ENCODE measurements at places on chromosomes 1 and 21.

DNA sequence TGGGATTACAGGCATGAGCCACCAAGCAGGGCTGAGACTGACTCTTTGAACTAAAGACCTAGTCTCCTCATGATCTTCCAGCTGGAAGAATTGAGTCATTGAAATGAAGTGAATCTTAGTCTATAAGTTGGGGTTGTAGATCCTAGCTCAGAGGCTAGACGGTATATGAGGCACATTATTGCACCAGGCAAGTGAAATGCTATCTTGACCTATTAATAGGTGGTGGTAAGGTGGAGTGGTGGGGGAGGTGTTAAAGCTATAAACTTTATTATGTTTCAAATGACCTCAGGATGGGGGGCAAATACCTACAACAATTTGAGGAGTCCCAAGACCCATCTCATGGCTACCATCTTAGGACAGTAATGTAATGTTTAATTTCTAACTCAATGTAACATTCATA lies 36.8 kb upstream of the SLC16A1 start:
- no peak for DNase-seq

- DNase-seq, result no peak
Measured at GRCh38 chr1:103283841-103284669, 175.7 kb upstream of the COL11A1 start.

DNA sequence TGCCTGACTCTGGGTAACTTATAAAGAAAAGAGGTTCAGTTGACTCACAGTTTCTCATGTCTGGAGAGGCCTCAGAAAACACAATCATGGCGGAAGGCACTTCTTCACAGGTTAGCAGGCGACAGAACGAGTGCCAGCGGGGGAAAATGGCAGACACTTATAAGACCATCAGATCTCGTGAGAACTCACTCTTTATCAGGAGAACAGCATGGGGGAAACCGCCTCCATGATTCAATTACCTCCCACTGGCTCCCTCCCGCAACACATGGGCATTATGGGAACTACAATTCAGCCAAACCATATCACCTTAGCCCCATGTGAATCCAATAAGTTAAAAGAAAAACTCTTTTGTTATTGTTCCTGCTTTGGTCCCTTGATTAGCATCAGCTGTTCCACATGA lies 725.2 kb downstream of the LRRIQ3 start:
- no peak for DNase-seq

DNA sequence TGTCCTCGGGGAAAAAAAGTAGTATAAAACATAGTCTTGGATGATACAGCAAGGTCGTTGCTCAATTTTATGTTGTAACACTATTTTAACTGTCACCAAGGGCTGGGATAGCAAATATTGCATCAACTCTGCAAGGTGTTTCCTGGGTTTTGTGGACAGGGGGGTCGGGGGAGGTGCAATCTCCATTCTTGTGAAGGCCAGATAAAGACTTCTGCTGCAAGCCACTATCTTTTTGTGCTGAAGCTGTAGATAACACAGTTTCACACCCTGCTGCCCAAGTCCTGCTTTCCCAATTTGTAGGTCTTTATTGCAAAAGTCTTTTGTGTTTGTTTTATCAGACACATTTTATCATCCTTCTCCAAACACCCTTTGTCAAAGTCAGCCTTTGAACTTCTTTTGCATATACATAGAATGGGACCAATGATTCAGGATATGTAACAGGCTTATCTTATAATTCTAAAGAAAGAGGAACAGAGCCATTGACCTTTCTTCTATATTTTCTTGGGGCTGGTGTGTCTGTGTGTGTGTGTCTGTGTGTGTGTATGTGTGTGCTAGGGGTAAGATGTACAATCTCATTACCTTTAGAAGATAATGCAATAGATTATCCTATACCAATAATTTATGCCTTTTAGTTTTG lies 140.6 kb downstream of the RUNX1 start:
- peak; percentile 92 for DNase-seq

DNA sequence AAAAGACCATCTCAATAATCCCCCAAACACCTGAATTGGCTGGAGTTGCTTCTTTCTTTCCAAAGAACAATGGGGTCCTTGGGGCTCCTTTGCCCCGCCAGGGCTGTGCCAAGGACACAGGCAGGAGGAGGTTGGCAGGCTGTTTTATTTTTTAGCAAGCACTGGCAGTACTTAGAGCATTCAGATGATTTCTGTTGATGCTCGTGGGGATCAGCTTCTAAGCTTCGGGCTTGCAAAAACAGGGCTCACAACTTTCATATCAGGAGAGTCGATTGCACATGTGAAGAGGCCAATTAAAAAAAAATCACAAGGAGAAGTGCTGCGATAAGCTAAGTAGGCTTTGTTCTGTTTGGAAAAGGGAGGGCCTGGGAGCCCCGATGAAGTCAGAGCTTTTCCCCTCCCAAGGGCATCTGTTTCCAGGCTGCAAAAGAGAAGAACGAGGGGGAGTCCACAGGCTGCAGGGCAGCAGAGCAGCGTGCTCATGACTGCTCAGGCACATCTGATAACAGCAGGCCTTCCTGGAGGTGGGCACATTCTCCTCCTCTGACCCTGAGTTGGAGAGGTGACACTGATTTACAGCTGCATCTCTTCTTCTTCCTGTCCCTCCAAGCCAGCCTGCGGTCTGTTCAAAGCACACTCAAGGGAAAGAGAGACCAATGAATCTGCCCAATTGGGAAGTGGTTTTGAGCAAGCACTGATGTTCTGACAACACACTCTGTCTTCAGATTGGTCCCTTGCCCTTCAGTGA lies 27.3 kb upstream of the BCAR3 start:
- peak; percentile 14 for DNase-seq

- no peak for DNase-seq
Measured at GRCh38 chr1:43621861-43622260, 28.1 kb upstream of the KDM4A start.

- no peak for DNase-seq
Measured at GRCh38 chr1:166170075-166170474, 3.3 kb upstream of the FAM78B start.

- DNase-seq, result no peak
Measured at GRCh38 chr1:219629296-219629880, 16.5 kb upstream of the ZC3H11B start.

GRCh38 chr1:11906870-11907269 lies 19.4 kb downstream of the KIAA2013 start:
- DNase-seq, result no peak

DNA sequence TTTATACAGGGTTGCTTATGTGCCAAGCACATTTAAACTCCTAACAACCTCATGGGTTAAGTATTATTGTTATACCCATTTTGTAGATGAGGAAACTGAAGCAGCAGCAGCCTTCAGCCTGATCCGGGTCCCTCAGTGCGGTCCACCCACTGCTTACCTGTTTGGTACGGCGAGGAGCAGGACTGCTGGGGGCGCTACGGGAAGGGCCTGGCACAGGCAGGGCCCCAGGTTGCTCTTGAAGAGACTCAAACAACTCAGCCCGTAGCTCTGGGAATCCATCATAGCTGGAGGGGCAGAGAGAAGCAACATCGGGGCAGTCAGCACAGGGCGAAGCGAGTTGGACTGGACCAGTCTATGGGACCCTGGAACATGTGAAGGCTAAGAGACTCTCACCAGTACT lies 9.2 kb downstream of the DENND4B start:
- no peak for DNase-seq

DNA sequence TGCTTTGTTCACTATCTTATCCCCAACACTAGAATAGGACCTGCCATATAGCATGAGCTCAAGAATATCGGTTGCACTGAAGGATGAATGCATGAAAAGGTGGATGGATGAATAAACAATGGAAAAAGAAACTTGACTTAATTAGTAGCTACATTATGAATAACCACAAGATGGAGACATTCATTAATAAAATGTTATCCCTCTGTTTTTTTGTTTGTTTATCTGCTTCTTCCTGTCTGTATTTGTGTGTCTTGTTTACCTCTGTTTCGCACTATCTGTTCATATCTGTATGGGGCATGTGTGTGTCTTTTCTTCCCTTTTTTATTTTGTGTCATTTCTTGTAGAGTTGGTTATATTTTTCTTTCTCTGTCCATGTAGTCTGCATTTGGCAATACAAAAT lies 1.1 kb upstream of the OR14I1 start:
- DNase-seq, result no peak

DNA sequence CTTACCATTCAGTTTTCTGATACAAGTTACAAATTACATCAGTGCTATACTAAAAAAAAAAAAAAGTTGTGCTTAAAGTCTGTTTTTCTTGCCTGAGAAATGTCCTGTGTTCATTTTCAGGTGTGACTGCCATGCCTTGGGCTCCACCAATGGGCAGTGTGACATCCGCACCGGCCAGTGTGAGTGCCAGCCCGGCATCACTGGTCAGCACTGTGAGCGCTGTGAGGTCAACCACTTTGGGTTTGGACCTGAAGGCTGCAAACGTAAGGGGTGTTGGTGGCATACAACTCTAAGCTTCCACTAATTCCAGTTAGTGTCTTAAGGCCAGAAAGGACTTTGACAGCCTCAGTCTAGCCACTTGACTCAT lies 60.1 kb upstream of the LAMC2 start:
- no peak for DNase-seq

DNA sequence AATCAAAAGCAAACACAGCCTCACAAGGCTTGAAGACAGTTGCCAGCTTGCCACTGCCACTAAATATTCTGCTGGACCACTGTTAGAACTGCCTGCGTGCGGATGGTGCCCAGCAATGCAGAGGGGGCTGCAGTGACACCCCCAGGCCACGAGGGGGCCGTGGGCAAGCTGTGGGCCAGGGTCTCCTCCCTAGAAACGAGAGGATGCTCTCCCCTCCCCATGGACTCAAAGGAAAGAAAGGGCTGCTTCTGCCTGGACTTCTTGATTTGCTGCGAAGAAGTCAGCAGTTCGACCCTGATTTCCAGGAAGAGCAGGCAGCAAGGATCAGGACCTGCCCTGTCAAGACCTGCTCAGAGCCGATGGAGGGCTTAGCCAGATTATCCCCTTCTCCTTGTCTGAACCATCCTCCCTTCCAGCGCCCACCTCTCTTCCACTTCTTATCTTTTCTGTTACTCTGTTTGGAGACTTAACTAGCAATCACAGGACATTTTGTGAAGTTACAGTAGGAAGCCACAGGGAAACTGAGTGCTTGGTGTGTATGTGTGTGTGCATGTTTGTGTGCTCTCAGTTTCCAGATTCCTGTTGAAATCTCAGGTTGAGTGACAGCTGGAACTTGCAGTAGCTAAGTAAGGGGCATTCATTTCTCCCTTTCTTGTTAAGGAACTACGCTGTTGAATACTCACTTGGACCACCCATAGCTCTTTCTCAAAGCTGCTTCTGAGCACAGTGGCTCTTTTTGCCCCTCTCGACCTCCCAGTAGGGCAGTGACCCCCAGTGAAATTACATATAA lies 2.7 kb downstream of the MAN1C1 start:
- DNase-seq, result no peak

- DNase-seq, result no peak
Measured at GRCh38 chr1:165632491-165632890, 1.5 kb downstream of the MGST3 start.

- no peak for DNase-seq
Measured at GRCh38 chr1:224744521-224744920, 128.4 kb downstream of the CNIH3 start.

DNA sequence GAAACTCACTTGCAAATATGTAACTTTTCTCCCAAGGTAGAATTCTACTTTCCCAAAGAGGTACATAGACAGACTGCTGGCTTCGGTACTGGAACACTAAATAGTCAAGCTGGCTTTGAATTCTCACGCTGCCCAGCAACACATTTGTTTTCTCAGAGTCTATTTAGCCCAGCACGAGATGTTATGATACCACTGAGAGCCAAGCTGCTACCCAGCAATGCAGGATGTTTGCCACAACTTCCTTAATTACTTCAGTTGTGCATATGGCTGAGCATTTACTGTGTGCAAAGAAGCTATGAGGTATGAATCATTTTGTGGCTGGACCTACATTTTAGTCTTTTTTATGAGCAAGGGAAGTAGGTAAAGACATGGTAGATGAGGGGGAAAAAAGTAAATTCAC lies 793.2 kb downstream of the PLA2G4A start:
- DNase-seq, result peak; percentile 32

GRCh38 chr1:173269490-173270230 lies 62.5 kb upstream of the TNFSF4 start:
- no peak for DNase-seq

DNA sequence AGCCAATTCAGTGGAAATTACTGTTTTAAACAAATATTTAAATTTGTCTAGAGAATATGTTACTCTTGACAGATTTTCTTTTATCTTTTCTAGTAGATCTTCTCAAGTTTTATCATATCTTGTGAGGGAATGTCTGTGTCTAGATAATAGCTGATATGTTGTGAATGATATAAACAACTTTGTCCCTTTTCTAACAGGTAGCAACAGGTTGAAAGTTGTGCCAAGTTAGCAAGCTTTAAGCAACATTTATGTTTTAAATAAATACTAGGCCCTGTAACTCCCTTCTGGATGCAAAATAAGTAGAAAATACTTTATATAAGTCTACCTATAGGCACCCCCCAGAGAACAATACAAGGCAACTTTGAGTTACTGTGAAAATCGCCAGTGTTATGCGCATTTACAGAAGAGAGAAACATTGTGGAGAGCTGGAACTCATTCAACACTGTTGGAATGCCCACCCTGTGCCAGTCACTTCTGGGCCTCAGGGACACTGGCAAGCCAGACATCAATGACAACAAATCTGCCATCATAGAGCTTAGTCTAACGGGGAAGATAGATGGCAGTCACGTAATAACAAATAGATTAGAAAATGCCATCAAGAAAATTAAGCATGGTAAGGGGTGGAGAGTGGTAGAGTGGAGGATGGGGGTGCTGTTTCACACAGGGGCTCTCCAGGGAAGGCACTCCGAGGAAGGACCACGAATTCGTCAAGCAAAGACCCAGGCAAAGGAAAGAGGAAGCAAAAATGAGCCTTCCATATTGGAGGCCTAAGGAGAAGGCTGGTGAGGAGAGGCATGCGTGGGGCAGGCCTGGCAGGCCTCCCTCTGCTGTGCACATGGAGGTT lies 4.4 kb downstream of the MAP3K21 start:
- no peak for DNase-seq

DNA sequence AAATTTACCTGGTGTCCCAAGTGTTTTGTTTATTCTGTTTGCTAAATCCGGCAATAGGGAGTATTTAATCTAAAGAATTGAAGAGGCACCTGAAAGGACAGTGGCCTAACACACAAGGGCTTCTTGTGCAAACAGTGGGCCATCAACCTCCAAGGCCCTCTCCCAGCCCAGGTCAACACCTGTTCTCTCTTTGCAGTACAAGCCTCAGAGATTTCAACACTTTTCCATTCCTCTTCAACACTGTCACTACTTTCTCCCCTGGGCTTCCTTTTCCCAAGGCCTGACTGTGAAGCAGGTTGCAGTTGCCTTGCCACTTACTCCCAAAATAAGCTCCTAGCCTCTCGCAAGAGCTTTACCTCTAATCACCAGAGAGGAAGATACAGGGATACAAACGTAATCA lies 3.2 kb upstream of the SNAPIN start:
- no peak for DNase-seq

GRCh38 chr21:33026443-33026858 lies 716 bp downstream of the OLIG2 start:
- DNase-seq, result no peak

GRCh38 chr1:72197786-72198185 lies 84.6 kb downstream of the NEGR1 start:
- no peak for DNase-seq

Measured in GDM1 (cell line).